ENCODE measurements at places on chromosomes 6 and 20. TPM values are rescaled to one million over a fixed set of nuclear protein-coding genes. Genes with fewer than 3 reads are reported as not detected.

GRCh38 chr6:42333612-42334011, 116.0 kb upstream of the MRPS10 start:
- DNase-seq, result peak; percentile 38

The NDUFAF4 gene
- total RNA-seq, result 31.6 TPM

GRCh38 chr6:168027521-168027920, 30.1 kb downstream of the KIF25 start:
- no peak for DNase-seq

GRCh38 chr6:36132246-36132895, 2.1 kb downstream of the MAPK13 start:
- DNase-seq, result no peak

DNA sequence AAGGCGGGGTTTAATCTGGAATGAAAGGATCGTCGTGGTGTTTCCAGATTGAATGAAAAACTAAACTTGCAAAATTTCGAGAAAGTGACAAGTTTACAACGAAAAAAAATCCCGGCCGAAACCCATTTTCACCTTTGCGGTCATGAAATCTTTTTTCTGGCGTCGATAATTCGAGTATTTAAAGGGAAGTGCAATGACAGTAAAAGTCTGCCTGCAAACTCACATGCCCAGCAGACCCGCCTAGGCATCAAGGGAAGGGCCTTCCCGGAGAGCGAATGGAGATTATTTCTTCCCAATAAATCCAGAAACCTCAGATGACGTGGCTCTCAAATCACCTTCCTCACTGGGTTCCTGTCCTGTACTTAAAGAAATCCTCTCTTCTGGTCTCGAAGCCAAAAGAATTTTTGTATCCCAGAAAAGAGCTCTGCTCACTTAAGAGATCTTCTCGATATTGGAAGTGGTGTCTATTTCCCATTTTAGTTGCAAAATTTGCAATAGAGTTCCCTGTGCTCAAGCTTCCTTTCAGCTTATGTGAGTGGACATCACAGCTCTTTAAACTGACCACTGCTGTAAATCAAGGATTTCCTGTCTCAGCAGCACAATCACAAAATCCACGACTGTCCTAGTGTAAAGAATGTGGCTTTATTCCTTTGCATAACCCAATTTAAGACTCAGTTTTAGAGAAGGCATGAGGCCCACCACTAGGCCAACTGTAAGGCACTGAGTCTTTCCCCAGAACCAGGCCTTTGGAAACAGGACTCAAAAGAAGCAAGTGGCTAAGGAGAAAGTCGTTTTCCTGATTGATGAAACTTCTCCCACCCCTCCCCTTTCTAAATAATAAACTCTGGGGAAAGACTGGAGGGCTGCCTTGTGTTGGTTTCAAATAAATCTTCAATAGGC, 3.9 kb downstream of the OLIG3 start:
- DNase-seq, result no peak
